CD4-positive, alpha-beta T cell treated with Interleukin-6 at 100 ng/mL for 8 hours (primary cell): ENCODE measurements at places on chromosomes 11 and 22.

DNA sequence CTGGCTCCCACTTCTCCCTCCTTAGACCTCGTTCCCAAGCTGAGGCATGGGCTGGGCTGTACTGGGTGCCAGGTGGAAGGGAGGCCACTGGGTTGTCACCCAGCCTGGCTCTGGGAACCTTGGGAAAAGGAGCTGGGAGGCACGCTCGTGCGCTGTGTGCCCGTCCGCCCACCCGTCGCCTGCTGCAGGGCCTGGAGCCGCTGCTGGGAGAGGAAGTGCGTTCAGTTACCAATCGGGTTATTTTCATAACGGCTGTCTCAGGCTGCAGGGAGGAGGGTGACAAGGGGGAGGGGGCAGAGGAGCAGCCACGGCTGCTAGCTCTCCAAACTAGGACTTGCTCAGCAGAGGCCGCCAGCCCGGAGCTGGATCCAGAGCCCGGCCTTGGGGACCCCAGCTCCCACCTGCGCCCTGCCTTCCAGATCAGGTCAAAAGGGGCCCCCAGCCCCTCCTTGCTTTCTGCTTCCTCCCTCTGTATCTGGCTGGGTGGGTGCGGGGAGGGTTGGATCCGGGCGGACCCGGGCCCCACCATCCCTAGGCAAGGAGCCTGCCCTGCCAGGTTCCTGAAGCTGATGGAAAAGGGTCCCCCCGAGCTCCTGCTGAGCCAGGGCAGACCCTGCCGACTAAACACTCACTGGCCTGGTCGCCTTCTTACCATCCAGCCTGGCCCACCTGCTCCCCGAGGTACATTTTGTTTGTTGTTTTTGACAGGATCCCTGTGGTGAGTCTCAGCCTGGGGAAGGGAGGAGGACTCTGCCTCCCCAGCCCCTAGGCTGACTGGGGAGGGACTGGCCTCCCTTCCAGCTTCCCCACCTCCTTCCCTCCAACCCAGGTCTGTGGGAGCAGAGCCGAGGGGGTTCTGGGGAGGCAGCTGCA, 14.3 kb downstream of the DGKZ start:
- DNase-seq, result peak; percentile 73

DNA sequence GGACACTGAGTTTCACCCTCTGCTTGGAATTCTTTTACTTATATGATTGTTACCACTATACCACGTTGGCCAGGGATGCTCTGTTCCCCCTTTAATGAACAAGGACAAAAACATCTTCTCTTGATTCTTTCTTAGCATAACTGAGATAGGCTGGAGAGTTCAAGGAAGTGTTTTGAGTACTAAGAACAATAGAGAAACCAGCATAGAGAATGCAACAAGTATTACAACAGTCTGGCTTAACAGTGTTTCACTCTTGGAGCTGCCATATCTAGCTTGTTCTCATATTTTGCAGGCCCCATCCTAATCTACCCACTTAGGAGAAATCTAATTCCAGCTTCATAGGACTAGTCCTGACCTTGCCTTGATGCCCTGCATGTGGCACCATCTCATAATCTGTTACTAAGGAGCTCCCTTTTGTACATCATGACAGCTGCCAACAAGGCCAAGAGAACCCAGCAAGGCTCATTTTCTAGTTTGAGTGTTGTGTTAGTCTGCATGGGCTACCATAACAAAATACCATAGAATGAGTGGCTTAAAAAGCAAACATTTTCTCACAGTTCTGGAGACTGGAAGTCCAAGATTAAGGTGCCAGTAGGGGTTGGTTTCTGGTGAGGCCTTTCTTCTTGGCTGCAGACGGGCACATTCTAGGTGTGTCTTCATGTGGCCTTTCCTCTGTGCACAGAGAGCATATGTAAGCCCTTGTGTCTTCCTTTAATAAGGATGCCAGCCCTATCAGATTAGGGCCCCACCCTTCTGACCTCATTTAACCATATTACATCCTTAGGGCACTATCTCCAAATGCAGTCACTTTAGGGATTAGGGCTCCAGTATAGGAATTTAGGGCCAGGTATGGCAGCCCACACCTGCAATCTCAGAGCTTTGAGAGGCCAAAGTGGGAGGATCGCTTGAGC, 37.8 kb downstream of the PACS1 start:
- no peak for DNase-seq

DNA sequence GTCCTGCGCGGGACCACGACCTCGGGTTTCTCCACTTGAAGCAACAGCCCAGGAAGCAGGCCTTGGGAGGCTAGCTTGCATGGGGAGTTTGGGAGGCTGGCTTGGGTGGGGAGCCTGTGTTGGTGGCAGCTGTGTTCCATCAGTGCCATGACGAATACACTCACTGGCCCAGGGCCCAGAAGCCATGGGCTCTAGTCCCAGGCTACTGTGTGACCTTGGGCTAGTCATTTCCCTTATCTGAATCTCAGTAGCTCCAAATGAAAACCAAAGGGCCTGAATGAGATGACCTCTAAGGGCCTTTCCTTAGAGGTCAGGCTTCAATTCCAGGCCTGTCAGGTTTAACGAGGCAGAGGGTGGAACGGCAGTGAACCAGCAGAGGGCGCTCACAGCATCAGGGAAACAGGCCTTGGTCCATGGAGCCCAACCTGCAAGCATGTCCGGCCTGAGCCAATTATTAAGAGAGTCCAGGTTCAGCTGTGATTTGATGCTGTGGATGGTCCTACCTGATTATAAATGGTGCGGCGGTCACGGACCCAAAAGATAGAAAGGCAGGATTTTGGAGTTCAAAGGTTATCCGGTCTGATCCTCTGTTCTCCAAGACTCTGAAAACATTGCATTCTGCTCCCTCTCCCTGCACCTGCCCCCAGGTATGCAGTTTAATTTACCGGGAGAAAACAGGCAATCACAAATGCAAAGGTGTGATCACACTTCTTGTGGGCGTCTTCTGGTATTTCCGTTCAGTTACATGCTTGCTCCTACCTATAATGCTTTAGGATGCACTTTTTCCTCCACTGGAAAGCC, 15.9 kb downstream of the PTPN5 start:
- peak; percentile 12 for DNase-seq

- no peak for DNase-seq
Measured at GRCh38 chr22:47044722-47045535, 282.5 kb downstream of the TBC1D22A start.

DNA sequence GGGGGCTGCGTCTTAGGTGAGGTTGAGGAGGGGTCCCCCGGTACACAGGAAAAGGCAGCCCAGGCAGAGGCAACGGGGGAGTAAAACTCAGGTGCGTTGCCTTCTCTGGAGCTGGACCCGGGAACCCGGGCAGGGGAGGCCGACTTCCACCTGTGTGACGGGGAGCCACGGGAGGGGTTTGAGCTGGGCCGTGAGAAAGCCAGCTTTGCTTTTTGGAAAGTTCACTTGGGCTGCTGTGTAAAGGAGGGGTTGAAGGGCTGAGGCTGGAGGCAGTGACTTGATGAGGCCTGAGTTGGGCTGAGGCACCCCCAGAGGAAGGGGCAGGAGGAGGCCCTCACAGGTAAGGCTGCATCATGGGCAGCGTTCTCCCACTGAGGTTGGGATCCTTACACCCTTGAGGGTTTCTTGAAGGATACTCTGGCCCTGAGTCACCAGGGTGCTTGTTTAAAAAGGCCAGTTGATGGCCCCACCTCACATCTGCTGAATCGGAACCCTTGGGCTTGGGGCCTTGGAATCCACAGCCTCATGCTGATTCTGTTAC, 47.2 kb downstream of the CHRDL2 start:
- DNase-seq, result no peak

DNA sequence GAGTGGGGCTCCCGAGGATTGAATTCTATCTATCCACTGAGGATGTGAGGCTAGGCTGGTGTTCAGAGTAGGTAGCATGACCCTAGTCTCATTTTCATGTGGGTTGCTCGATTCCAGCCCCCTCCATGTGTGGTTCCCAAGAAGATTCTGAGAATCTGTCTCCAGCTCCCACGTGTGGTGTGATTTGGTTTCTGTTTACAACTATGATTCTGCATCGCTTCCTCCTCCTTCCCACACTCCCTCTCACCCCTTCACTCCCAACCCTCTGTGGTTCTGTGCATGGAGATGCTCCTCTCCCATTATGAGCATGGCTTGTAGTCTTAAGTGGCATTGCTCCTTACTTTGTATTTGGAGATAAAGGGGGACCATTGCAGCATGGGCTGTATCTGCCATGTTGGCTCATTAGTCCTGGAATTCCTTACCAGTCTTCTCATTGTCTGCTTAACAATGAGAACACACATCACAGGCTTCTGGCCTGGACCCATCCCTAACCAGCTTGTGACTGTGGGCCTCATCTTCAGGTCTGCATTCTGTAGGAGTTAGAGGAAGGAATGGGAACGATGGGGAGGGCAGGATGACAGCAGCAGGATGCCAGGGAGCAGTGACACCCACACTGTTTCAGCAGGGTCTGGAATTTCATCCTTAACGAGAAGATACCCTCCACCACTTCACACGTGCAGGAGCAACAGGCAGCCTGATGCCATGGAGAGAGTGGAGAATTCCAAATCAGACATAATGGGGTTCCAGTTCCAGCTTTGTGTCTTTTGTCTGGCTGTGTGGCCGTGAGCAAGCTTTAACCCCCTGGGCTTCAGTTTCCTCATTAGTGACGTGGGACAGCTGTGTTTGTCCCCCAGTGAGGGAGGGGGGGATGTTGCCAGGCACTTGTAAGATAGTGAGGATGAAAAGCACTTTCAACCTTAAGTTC, 86.0 kb downstream of the CCDC81 start:
- DNase-seq, result no peak

- no peak for DNase-seq
Measured at GRCh38 chr11:40294349-40294735, 1165.1 kb downstream of the LRRC4C start.
